ENCODE measurements at places on chromosomes 12 and 14. TPM values are rescaled to one million over a fixed set of nuclear protein-coding genes. Genes with fewer than 3 reads are reported as not detected.

The LRRC23 gene
- 6.2 TPM for polyA plus RNA-seq

The SERPINA4 gene
- polyA plus RNA-seq = not detected

The DEPDC4 gene
- 2.4 TPM for polyA plus RNA-seq

The MYF6 gene
- not detected for polyA plus RNA-seq

The TMEM119 gene
- polyA plus RNA-seq = not detected

The TGM1 gene
- 13.5 TPM for polyA plus RNA-seq

The TRAFD1 gene
- polyA plus RNA-seq = 25.6 TPM

The MYF5 gene
- not detected for polyA plus RNA-seq

The AQP2 gene
- not detected for polyA plus RNA-seq

Measured in keratinocyte (primary cell).